ENCODE measurements at places on chromosomes 2 and 18.

DNA sequence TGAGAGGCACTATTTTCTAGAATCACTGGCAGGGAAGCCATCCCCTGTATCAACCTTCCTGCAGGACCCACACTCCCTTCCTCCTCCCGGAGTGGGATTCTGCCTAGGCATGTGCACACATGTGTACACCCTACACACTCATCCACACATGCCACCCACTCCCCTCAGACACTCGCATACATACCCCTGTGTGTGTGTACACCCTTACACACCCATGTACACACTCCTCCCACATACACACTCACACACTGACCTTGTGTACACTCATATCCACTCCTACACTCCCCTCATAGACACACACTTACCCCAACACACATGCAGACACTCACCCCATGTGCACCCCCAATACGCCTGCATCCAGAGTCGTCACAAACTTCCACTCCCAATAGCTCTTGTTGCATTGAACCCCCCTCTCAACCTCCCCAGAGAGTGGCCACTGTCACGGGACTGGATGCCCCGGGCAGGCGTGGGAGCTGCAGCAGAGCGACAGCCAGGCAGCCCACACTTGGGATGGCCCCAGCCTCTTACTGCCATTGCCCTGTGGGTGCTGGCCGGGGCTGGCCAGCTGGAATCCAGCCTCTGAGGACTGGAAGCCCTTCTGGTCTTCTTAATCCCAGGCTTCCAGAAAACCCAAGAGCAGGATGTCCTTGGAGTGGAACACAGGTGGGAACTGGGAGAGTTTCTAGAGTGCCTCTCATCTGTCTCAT lies 251.0 kb downstream of the LOXHD1 start:
- no peak for DNase-seq

DNA sequence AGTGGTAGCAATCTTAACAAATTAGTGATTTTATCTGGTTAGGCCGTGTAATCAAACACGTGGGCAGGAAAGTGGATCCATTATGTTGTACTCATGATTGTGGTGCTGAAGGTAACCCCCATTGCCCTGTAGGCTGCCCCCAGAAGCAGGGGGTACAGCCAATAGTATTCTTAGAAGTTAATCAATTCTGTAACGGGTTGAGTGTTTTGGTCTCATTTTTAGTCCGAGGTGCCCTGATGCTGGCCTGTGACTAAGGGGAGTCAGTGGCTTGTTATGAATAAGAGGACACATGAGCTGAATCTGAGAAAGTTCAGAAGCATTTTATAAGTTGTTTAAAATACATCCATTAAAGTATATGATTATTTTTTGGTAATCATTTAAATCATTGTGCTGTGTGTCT lies 8.6 kb downstream of the EPAS1 start:
- no peak for DNase-seq

- no peak for DNase-seq
Observed at GRCh38 chr2:59732871-59733566, 820.4 kb downstream of the BCL11A start.

DNA sequence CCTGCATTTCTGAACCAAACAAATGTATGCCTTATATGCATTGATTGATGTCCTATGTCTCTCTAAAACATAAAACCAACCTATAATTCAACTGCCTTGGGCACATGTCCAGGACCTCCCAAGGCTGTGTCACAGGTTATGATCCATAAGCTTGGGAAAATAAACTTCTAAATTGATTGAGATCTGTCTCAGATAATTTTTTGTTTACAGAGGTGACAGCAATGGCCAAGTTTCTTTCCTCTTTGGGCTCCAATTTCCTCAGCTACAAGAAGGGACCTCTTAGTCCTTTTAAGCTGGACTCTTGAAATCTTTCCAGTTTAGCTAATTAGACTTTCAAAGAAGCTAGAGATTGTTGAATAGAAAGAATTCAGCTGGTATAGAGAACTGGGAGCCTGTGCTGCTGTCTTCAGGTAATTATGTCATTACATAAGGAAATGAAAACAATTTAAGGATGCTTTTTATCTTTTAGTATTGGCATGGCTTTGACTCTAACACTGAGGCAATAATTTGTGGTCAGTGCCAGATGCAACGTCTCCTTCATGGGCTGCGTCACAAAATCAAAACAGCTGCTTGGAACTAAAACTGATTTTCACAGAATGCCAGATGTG lies 412.1 kb upstream of the TRIB2 start:
- DNase-seq = no peak

- DNase-seq = no peak
Observed at GRCh38 chr2:15560140-15560987, 770 bp downstream of the NBAS start.

GRCh38 chr2:70356941-70357683 lies 55.2 kb upstream of the FAM136A start:
- DNase-seq = no peak
